Inflammatory macrophage treated with lipopolysaccharide for 1 hour (primary cell): ENCODE measurements at places on chromosomes 4 and X.

DNA sequence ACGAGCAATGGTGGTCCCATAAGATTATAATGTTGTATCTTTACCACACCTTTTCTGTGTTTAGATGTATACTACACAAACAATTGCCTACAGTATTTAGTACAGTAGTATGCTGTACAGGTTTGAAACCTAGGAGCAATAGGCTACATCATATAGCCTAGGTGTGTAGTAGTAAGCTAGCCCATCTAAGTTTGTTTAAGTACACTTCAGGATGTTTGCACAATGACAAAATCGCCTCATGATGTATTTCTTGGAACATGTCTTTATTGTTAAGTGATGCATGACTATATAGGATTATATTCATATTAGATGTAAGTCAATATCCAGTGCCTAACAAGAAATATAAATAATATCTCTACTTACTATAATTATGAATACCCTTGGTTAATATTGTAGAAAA is 104.6 kb downstream of the SLC10A6 start:
- DNase-seq = no peak

DNA sequence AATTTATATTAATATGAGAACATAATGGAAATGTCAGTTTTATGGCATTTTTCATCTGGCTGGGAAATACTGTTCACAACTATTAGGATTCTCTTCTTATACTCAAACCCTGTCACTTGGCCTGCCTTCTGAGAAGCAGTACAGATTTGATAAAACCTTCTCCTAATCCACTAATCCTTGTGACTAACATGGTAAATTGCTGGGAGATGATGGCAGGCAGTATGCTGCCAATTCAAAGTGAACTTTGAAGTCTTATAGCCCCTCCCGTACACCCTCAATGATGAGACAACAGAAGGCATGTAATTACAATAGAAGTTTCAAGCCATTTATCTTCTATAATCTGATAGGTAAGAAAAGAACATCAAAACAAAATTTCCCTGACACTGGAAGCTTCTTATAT is 36.9 kb downstream of the PAQR3 start:
- no peak for DNase-seq

DNA sequence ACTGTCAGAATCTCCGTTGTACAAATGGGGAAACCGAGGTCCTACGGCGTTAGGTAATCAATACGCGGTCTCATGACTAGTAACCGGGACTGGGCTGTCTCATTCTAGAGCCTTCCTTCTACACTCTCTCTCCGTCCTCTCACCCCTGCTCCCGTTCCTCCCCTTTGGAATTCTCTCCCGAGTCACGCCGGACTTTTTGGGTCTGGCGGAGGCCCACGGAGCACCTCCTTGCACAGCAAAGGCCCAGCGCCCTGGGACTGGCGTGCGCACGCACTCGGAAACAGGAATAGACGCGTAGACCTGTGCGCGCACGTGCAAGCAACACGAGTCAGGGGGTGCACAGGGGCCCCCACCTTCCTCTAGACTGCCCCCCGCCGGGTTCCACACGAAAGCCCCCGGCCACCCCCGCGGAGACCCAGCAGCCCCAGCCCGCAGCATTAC is 361 bp downstream of the QDPR start:
- DNase-seq = peak; percentile 21

DNA sequence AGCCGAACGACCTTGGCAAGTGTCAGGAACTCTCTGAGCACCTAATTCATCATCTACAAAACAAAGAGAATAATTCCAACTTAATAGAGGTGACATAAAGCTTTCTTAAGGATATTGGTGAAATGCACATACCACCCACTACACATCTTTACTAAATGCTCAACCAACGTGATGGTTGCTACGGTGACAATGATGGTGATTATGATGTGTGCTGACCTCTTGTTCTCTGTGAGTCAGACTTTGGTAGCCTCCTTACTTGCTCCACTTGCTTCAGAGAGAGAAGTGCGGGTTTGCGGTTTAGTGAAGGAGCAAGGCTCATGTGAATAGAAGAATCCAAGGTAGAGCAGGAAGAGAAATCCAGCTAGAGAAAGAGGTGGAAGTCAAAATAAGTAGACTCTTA is 52.8 kb upstream of the CLNK start:
- no peak for DNase-seq

GRCh38 chr4:150739591-150739990 is 157.6 kb downstream of the MAB21L2 start:
- no peak for DNase-seq

DNA sequence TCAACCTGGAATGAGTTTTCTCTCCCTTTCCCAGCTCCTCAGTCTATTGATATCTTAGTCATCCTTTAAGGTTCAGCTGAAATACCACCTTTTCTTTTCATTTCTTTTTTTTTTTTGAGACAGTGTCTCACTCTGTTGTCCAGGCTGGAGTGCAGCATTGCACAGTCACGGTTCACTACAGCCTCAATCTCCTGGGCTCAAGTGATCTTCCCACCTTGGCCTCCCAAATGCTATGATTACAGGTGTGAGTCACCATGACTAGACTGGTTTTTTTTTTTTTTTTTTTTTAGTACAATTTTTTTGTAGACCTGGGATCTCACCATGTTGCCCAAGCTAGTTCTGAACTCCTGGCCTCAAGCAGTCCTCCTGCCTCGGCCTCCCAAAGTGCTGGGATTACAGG is 28.9 kb downstream of the AFF1 start:
- DNase-seq = no peak

DNA sequence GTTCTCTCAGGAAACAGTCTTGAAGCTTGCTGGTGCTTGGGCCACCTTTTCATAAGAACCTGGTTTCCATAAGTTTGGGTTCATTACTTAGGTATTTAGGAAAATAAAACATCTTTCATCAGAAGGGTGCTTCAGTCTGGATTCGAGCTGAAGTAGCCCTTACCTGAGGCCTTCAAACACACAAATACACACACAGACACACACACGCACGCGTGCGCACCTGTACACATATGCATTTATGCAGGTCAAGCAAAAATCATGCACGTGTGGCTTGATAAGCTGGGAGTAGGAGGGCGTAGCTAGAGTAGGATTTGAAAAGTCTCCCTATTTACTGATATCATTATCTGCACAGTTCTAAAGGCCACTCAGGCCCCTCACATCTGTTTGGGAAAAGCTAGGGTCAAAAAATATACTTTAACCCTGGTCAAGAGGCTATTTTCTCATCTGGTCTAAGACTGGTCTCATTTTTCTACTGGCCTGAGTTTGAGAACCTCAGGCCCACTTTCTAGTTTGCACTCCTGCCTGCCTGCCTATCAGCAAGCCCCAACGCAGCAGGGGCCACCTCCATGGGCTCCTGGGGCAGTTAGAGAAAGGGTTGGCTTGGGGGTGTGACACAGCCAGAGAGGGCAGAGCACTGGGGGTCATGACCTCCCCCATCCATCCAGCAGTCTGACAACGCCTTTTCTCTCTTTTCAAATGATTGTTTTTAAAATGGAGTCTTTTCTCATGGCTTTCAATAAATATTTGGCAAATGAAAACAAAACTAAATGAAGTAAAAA is 64.3 kb downstream of the RASL11B start:
- DNase-seq = no peak

- no peak for DNase-seq
Measured at GRCh38 chrX:80810365-80810978, 795 bp upstream of the BRWD3 start.

- DNase-seq = peak; percentile 52
Measured at GRCh38 chr4:77010841-77011354, 61.3 kb downstream of the SEPTIN11 start.

- DNase-seq = no peak
Measured at GRCh38 chr4:189809241-189809735, 131.4 kb upstream of the FRG1 start.

GRCh38 chrX:132023896-132024386 is 839 bp downstream of the STK26 start:
- no peak for DNase-seq

GRCh38 chrX:63758011-63758410 is 27.0 kb downstream of the ARHGEF9 start:
- peak; percentile 28 for DNase-seq

GRCh38 chr4:81963763-81964020 is 410.1 kb downstream of the HNRNPD start:
- no peak for DNase-seq

DNA sequence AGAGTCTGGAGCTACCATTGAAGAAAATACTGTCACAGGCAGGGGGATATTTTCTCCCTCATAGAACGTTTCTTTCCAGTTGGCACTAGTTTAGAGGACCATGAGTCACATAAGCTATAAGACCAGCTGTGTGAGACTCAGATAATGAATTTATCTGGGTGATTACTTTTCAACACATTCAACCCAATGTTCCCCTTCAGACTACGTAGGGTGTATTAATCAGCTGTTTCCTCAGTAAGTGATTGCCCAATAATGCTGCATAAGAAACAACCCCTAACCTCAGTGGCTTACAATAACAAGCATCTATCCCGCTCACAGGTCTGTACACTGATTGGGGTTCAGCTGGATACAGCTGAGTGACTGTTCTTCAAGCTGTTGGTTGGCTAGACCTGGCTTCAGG is 38.1 kb downstream of the CBLL2 start:
- DNase-seq = no peak

- no peak for DNase-seq
Measured at GRCh38 chr4:38560768-38561558, 103.0 kb upstream of the KLF3 start.

GRCh38 chr4:105509291-105509690 is 35.4 kb upstream of the PPA2 start:
- DNase-seq = peak; percentile 11

- no peak for DNase-seq
Measured at GRCh38 chr4:132910229-132910748, 238.8 kb upstream of the PCDH10 start.

DNA sequence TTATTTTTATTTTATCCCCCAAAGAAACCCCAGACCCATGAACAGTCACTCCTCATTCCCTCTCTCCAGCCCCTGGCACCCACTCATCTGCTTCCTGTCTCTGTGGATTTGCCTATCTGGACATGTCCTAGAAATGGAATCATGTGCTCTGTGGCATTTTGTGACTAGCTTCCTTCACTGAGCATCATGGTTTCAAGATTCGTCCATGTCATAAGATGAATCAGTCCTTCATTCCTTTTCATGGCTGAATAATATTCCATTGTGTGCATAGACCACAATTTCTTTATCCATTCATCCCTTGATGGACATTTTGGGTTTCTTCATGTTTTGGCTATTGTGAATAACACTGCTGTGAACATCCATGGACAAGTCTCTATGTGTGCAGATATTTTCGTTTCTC is 10.2 kb downstream of the ABCD1 start:
- DNase-seq = no peak

GRCh38 chr4:135204311-135204710 is 1002.7 kb upstream of the PABPC4L start:
- DNase-seq = no peak

DNA sequence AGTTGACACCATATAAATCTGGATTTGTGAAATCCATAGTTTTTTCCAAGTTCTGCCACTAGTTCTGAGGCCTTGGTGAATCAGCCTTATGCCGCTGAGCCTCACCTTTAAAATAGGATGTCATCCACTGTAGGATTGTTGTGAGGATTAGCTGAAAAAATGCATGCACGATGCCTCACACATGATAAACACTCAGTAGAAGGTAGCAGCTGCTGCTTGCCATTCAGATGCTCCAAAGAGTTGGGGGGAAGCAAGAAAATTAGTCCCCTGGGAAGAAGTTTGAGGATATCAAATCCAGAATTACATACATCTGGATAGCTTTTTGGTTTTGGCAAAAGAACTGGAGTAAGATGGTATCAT is 7.4 kb downstream of the MMAA start:
- DNase-seq = no peak

GRCh38 chr4:8719421-8719820 is 126.9 kb downstream of the CPZ start:
- no peak for DNase-seq

- no peak for DNase-seq
Measured at GRCh38 chr4:52848254-52848653, 13.9 kb upstream of the RASL11B start.

DNA sequence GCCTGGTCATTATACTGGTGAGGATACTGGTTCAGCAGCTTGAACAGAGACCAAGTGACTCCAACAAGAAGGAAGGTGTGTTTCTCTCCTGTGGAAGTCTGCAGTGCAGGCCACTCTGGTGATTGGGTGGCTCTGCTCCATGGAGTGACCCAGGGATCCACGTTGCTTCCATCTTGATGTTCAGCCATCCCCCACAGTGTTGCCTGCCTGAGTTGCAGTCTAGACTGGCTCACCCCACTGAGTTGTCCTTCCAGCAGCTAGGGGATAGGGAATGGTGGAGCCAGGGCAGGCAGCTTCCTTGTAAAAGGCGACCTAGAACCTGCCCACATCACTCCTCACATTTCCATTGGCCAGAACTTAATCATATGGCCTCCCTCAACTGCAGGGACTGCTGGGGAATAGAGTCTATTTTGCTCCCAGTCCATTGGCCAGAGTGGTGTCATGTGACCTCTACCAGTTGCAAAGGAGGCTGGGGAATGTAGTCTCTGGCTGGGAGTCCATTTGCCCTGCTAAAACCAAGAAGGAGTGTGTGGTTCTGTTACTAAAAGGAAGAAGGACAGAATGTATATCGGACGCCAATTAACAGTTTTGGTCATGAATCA is 8.0 kb downstream of the MAN2B2 start:
- DNase-seq = no peak

DNA sequence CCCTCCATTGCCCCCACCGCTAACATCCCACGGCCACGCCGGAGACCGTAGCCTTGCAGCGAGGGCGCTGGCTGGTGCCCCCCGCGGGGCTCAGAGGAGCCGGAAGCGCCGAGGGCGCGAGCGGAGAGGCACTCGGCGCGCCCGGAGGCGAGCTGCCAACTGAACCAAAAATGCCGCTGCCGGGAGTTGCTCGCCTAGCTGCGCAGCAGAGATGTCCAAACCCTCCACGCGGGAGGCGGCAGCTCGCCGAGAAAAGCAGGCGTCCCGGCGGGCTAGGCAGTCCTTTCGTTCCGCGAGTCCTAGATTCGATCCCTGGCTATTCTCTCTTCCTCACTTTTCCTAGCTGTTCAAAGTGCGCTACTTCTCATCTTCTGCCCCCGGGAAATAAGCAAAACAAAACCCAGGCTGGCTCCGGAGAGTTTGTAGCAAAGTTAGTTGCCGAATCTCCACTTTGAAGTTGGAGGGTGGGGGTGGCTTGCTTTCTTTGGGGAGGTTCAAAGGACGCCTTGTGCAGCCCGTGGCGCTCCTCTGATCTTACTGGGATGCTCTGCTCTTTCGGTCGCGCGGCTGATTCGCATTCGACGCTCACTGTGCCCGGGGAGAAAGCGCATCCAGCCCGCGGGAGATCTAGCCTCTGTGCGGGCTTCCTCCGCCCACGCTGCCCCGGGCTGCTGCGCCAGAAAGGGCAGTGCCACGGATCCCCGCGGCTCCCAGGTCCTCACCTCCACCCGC is 723 bp downstream of the NKX6-1 start:
- DNase-seq = no peak

- peak; percentile 58 for DNase-seq
Measured at GRCh38 chr4:95198961-95199360, 349.8 kb downstream of the UNC5C start.

GRCh38 chr4:102502543-102502818 is 1.3 kb downstream of the NFKB1 start:
- DNase-seq = no peak

GRCh38 chr4:75547647-75548387 is 8.0 kb upstream of the ODAPH start:
- DNase-seq = peak; percentile 10

- peak; percentile 79 for DNase-seq
Measured at GRCh38 chr4:14864365-14865030, 137.8 kb upstream of the CPEB2 start.

- peak; percentile 59 for DNase-seq
Measured at GRCh38 chr4:156971676-156972378, at the start of gene PDGFC. Gene PDGFC, minus strand, starts transcription at chr4:156971799. Its CDS starts 896 bp downstream, at chr4:156970903.
